ENCODE measurements at places on chromosomes 12 and 14.

- no peak for DNase-seq
These were observed 2.9 kb upstream of the DYRK2 start for GRCh38 chr12:67645601-67646000.

GRCh38 chr14:64717870-64718269 lies 13.6 kb downstream of the PLEKHG3 start:
- no peak for DNase-seq

DNA sequence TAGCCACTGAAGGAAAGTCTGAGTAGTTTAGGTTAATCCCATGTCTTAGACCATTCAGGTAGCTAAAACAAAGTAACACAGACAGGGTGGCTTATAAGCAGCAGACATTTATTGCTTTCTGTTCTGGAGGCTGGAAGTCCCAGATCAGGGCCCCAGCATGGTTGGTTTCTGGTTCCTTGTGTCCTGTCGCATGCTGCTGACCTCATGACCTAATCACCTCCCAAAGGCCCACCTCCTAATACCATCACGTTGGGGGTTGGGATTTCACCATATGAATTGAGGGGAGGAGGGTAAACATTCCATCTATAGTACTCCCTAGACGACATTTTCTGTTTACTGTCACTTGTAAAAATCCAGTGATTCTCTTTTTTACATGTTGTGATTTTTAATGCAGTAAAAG lies 148.6 kb downstream of the FBXL14 start:
- DNase-seq = no peak

DNA sequence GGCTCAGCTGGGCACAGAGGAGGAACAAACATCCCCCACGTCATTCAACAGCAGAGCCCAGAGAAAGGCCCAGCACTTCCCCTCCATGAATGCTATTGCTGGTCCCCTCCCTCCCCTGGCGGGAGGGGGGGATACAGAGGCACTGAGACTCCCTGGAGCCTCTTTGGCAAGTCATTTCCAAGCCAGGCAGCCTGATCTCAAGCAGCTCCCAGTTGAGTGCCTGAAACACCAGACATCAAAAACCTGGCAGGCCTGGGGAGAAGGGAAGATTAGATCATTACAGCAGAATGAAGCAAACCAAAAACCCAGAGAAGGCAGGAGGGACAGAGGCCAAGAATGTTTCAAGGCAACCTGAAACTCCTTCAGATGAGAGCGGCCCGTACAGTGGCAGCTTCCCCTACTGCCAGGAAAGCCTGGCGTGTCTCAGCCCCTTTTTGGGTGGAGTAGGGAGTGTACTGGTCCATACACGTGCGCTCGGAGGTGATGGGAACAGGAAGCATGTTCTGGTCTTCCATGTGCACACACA lies 92.1 kb downstream of the LRRC74A start:
- DNase-seq = no peak

GRCh38 chr14:90518069-90518940 lies 121.5 kb downstream of the CALM1 start:
- no peak for DNase-seq

DNA sequence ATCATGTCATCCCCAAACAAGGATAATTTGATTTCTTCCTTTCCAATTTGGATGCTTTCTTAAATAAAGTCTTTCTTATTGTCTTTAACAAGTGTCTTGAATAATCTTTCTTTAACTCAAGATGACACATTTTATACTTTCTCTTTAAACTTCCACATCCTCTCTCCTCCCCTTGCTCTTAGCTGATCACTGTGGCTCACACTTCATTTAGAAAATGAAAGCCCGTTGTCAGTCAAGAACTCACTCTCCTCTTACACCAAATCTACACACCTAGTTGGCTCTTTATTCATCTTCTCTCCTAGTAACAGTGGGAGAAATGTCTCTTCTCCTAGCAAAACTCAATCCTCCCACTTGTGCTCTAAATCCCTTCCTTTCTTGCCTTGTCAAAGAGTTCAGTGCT lies 10.4 kb upstream of the RMST start:
- DNase-seq = no peak

GRCh38 chr14:39229222-39229543 lies 4.5 kb upstream of the MIA2 start:
- peak; percentile 26 for DNase-seq

GRCh38 chr12:125193376-125194152 lies 128.3 kb downstream of the AACS start:
- DNase-seq = no peak

- no peak for DNase-seq
These were observed 2.1 kb downstream of the AKAP6 start for GRCh38 chr14:32331206-32331605.

GRCh38 chr14:79788346-79788745 lies 423.0 kb downstream of the DIO2 start:
- DNase-seq = no peak

GRCh38 chr14:59389936-59390335 lies 75.2 kb downstream of the GPR135 start:
- no peak for DNase-seq

DNA sequence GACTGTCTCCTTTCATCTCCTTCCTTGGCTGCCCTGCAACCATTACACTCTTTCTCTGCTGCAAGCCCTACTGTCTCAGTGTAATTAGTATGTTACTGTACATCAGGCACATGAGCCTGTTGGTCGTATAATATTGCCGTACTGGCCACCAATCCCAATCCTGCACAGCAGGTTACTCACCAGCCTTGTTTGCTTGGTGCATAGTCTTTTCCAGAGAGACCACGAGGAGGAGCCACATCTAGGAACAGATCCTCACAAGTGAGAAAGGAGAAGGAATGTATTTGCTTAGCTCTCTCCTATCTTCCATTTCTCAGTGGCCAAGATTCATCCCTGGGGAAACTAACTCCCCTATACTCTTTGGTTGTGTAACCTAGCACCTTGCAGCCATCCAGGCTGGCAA lies 33.0 kb upstream of the BICDL1 start:
- DNase-seq = no peak
